ENCODE measurements at places on chromosomes 3 and 15.
A peak's percentile ranks its signal among the peaks of the same experiment; 100 is the strongest.

DNA sequence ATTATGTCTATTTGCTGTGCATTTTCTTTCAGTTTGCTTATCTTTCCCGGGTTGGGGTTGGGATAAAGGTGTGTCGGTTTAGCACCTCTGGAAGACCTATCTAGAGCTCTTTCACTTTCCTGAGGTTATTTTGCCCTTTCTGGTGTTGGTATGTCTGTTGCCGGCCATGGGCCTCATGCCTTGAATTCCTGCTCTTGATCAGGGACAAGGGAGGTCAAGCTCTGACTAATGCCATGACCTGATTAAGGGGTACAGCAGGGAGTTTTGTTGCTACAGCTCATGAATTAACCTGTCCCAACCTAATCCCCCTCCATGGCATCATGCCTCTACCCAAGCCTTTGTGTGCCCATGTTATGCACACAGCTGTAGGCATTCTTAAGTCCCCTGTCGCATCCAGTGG lies 70.5 kb upstream of the GOLGA6B start:
- DNase-seq, result no peak

GRCh38 chr3:12663401-12663935 lies 449 bp downstream of the RAF1 start:
- DNase-seq, result peak; percentile 46

DNA sequence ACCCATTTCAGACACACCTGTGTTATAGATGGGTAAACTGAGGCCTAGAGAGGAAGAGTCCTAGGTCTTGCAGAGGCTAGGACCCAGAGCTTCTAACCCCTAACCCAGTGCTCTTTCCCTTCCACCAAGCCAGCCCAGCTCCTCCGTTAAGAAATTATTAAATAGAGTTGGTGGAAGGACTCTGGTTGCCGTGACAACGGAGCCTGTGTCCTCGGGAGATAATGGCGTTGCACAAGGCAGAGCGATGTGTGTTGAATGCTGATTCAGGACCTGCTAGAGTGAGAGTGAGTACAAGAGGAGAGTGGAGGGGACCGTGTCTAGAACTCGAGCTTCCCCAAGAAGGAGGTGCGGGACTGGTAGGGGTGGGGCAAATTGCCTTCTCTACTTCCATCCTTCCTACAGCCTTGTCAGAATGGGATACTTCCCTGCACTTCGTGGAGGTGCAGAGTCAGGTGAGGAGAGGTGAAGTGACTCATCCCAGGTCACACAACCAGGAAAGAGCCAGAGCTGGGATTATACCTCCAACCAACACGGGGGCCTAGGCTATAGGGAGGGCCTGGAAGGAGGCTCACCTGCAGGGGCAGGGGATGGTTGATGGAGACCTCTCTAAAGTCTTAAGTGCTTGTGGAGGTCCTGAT lies 8.6 kb downstream of the SLC6A1 start:
- DNase-seq, result peak; percentile 6

GRCh38 chr3:186760897-186761447 lies 22.4 kb upstream of the EIF4A2 start:
- no peak for DNase-seq

DNA sequence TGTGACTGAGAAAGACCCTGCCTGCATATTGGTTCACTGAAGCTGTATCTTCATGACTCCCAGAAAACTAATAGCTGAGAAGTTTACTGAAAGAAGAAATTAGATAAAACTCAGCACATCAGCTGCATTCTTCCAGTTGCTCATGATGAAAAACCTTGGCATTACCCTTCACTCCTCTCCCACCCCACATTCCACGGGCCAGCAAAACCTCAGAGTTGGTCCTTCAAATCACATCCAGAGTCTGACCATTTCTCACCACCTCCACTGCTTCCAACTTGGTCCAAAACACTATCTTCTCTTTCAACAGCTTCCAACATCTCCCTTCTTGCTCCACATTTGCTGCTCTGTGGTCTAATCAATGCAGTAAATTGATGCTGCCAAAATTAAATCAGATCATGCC lies 97.1 kb downstream of the CD47 start:
- peak; percentile 37 for DNase-seq

DNA sequence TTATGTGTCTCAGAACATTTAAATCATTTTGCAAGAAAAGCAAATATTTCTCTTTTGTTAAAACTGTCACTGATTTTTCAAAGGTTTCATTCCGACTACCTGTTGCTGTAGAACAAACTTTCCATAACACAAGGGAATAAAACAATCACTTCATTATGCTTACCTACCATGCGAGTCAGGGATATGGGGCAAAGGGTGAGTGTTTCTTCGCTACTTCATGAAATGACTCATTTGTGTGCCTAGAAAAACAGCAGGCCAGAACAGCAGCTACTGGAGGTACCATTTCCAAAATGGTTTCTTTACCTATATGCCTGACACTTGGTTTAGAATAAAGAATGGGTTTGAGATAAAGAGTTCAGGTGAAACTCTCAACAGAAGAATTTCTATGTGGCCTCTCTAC lies 712.5 kb downstream of the PLOD2 start:
- peak; percentile 1 for DNase-seq

- DNase-seq, result peak; percentile 91
Measured at GRCh38 chr15:101128221-101129015, 123.4 kb downstream of the CHSY1 start.

DNA sequence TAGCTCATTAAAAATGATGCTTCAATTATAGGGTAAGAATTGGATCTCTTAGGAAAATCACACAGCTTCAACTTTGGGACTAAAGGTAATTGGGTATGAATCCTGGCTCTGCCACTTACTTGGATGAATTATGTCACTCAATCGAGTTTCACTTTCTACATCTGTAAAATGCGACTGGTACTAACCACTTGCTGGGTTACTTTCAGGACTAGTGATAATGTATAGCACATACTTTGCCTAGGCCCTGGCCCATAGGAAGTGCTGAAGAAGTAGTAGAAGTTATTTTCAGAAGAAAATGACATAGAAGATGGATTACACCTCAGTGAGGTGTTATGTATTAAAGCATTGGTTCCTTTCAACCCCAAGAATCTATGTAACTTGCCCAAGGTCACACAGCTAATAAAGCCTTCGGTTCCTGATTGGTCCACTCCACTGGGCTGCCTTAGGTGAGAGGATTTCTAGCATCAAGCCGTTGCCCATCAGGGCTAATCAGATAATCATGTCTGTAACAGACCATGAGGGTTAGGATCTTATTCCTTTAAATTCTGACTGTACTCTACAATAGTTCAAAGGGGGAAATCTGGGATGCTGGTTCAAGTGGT lies 29.4 kb upstream of the AP4E1 start:
- DNase-seq, result no peak

- peak; percentile 41 for DNase-seq
Measured at GRCh38 chr15:51751697-51752683, 593 bp downstream of the TMOD2 start.

DNA sequence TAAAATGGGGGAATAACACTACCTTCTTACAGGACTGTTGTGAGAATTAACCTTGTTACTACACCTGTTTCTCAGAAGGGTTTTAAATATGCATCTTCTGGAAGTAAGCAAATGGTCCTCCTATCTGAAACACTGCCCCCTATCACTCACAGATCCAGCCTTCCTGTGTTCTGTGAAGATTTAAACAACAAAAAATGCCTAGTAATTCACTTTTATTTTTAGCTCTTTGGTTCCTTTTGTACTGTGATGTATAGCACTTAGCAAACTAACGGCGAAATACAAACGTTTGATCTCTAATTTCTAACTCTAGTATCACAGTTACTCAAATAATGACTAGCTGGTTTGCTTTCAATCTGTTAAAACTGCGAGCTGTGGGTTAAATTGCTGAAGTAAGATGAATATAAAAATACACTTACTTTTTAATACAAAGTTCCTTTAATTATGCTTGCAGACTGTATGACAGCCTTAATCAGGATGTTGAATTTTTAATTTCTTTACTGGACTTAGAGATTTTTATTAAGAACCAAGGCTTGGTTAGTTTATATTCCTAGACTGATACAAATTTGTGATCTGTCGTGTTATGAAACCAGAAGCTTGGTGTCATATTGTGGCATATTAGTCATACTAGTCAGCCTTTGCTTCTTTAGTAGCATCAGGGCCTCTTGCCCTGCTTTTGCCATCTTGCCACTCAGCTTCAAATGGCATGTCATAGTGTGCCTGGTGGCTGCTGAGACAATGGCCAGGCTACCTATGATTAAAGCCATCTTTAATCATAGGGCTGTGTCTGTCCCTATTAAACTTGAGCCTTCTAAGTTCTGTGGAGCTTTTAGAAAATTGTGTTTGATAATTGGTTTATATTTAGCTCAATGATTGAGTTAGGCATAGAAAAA lies 9.2 kb downstream of the EIF3J start:
- DNase-seq, result peak; percentile 55

- no peak for DNase-seq
Measured at GRCh38 chr15:72288796-72289596, 16.6 kb upstream of the PARP6 start.

DNA sequence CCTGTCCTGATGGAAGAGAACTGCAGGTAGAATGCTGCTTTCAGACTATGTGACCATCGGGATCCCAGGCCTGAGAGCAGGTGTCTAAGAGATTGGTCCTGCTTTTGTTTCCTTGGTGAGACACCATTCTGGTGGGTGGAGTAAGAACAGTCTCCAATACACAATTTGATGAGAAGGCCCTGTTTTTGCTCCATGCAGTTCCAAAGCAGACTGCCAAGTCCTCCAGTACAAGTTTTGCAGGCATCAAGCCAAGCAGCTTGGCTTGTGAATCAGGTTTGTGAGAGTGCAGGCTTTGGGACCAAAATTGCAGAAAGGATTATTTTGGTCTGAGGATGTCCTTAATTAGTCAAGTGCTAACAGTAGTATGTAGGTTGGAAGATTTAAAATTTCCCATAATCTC lies 381.6 kb downstream of the FOXP1 start:
- DNase-seq, result no peak

DNA sequence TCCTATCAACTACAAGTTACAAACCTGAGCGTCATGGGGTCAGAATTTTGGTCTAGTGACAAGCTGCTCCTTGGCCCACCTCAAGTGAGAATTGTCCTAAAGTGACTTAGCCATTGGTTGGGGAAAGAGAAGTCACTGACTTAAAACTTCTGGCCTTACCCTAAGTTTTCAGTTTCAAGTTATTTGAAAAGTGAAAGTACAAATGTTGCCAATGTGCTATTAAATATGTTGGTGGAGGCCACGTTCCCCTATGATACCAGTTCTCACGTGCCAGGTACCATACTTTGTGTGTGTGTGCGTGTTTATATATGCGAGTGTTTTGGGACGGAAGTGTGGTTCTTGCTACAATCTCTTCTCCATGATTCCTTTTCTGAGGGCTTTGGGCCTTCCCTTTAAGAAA lies 22.6 kb upstream of the RASGRP1 start:
- no peak for DNase-seq

GRCh38 chr3:43620831-43621655 lies 768 bp downstream of the ANO10 start:
- DNase-seq, result peak; percentile 32

DNA sequence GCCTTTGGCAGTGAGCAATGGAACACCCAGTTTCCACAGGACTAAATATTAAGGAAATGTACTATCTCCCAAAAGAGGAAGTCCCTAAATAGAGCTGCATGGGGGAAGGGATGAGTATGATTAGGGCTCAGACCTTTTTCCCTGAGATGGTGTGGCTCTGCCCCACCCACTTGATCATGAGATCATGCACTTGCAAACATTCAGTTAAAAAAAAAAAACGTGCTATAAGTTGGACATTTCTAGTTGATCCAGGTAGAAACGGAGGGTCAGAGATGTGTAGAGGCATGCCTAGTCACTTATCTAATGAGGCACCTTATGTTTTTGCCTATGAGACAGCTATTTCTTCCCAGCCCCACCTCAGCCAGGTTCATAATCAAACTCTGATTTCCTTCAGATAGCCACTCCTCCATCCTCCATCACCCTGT lies 24.5 kb upstream of the SSR3 start:
- DNase-seq, result no peak

GRCh38 chr3:173770011-173770410 lies 372.5 kb downstream of the NLGN1 start:
- peak; percentile 22 for DNase-seq

DNA sequence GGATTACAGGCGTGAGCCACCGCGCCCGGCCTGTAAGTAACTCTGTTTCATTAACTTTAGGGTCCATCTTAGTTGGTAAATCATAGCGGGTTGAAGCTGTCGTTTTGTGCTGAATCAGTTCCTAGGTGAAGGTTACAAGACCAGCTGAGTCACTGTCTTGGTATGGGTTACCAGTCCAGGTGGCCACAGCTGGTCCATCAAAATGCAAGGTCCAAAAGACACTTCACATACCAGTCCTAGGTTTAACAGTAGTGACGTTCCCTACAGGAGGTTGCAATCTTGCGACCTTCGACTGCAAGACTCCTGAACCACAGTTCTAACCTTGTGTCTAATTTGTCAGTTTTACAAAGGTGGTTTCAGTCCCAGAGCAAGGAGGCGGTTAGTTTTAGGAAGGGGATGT lies 160.1 kb upstream of the ATP10A start:
- DNase-seq, result no peak

DNA sequence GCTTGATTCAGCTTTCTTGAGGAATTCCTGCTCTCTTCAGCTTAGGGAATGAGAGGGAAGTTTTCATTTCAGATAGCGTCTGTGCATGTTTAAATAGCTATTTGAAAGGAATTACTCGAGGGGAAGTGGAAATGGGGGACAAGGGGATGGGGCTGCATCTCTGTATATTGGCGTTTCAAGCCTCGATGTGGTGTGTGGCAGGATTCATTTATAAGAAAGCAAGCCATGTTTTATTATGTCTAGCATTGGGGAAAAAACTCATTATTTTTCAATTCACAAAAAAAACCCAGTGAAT lies 1.0 kb downstream of the ATP2C1 start:
- peak; percentile 42 for DNase-seq

- no peak for DNase-seq
Measured at GRCh38 chr15:46879032-46879770, 838.1 kb upstream of the SEMA6D start.

DNA sequence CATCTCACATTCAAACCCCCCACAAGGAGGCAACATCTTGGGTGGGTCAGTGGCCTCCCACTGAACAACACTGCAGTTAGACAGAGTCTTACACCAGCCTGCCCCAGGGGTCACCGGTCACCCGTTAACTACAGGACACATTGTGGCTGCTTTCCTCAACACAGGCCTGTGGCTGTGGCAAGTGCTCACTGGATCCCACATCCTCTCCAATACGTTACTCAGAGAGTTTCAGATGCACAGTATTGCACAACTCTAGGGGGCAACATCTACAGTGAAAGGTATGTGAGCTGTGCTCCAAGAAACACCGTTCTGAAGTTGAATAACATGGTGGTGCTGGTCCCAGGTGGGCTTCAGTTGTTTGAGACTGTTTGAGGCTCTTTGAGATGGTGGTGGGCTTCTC lies 41.0 kb downstream of the CTDSPL start:
- no peak for DNase-seq

GRCh38 chr3:14570089-14570488 lies 29.9 kb upstream of the GRIP2 start:
- DNase-seq, result no peak

Measured in ELR (cell line).